ENCODE measurements at places on chromosomes 7 and 10.
A peak's percentile ranks its signal among the peaks of the same experiment; 100 is the strongest.

DNA sequence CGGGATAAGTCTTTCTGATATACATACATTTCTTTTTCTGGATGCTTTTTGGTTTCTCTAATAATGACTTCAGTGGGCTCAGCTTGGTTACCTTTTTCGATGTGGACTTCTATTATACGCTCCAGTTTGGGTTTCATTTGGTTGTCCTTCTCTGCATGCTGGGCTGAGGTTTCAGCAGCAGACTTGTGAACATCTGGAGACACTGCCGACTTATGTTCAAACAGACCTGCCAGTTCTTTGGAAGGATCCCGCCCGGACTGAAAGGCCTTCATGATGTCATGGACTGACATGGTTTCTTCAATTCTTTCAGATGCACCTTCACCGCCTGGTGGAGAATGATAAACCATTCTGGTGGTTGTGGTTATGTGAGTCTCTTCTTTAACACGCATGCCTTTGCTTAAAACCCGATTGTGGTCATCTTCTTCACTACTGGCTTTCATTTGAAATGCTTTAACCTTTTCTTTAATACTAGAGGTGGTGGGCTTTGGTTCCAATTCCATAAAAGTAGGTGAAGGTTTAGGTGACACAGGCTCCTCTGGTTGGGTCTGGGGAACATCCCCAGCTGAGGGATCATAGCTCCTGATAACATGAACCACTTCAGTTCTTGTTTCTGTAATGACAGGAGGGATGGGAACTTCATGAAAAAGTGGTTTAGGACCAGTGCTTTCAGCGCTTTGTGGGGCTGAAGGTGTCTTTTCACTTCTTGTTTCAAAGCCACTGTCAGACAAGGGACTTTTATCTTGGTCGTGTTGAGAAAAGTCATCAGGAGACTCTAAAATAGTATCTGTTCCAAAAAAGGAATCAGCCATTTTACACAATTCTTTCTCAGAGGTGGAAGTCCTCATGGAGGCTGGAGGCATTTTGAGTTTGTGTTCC lies 167.7 kb upstream of the CCDC6 start:
- DNase-seq, result no peak

- DNase-seq, result no peak
Observed at GRCh38 chr7:151062399-151063211, 3.2 kb downstream of the SLC4A2 start.

GRCh38 chr7:155850766-155851678 lies 38.8 kb upstream of the SHH start:
- DNase-seq, result no peak

GRCh38 chr10:70223728-70224127 lies 9.5 kb downstream of the PPA1 start:
- no peak for DNase-seq

- DNase-seq, result no peak
Observed at GRCh38 chr7:155305231-155305904, 7.7 kb downstream of the INSIG1 start.

DNA sequence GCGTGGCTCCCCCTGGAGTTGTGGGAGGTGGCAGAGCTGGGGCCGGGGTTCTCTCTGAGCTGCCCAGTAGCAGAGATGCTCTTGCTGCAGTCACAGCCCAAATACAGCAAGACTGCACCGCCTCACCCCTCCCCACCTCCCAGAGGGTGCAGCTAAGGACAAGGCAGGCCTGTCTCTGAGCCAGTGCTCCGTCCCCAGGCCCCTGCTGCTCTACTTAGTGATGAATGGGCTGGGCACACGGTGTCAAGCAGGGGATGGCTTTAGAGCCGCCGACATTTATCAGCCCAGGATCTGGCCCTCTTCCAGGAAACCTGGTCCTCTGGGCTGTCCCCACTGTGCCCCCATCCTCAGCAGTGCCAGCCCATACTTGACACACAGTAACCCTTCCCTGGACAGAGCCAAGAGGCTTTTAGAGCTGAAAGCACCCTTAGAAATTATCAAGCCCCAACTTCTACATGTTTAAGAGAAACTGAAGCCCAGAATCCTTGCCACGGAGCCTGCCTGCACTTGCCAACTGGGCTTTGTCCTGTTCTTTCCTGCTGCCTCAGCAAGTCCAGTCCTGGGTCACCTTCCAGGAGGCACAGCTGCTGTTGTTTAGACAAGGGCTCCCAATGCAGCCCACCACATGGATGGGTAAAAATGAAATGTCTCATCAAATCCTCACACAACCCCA lies 137.1 kb upstream of the UNC5B start:
- DNase-seq, result peak; percentile 34

DNA sequence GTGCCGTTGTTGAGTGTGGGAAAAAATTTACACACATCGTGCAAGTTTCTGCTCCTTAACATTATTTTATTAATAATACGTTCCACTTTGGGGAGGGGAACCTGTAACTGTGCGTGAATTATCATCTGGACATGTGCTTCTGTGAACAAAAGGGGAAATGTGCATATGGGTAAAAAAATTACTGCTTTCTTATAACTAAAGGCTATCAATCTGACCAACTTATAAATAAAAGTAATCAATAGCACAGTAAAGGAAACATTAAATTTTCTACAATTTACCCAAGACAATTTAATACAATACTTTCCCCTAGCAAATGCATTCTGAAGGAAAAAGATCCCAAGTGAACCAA lies 4.5 kb downstream of the TWIST1 start:
- DNase-seq, result no peak

DNA sequence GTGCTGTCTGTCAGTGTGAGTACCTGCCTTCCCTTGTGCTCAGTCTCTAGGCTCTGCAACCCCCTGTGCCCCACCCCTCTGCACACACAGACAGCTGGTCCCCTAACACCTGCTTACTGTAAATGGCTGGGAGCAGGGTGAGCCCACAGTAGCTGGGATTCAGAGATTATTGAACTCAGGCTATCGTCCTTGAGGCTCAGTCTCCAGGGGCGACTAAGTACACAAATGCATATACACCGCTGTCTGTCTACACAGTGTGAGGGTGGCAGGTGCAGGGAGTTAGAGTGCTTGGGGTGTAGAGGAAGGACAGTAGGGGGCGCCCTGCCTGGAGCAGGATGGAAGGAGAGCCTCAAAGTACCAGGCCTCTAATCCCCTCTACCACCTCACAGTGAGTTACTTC lies 12.9 kb downstream of the UPP1 start:
- no peak for DNase-seq

DNA sequence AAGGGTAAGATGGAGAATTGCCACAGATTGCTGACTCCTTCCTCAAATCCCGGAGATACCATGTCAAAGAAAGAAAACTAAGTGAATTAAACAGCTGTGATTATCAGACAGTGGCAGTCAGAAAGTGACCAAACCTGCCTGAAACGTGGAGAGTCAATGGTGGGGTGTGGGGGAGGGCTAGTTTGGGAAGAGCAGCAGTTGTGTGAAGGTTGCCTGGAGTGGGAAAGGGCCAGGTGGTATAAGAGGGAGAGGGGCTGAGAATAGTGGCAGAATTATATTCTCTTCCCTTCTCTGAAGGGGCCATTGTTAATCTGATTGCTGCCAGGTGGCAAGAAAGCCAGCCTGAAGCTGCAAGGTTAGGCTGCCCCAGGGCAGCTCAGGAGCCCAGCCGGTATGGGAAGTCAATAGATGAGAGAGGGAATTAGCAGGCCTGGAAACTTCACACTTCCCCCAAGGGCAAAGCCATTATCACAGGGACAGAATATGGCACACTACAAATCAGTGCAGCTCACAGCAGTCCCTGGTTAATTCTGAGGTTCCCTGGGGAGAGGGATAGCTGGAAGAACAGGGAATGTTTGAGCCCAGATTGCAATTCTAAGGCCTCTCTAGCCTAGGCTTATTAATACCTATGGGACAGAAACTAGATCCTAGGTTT lies 83.9 kb upstream of the ITGB1 start:
- no peak for DNase-seq

DNA sequence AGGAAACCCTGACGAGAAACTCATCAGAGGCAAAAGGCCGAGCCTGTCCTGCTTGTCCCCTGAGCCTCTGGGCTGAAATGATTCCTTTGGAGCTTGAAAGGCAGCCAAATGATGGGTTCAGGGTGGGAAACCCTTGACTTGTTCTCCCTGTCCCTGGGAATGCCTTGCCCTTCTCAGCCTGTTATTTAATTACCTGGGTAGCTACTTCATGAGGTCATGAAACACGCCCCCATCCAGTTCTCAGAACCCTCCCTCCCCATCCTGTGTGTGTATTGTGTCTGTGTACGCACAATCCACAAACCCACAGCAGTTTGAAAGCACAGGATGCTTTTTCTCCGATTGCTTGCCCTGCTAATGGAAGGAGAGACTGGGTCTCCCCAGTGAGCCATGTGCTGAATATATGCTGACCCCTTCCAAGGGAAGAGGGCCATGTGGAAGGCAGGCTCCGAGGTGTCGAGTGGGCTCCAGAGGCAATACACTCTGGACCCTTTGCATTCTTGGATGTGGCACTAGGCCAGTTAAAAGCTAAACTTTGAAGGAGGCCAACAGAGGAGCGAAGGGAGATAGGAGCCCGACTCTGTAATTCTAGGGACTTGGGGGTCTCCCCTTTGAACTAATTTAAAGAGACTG lies 10.6 kb downstream of the DUSP5 start:
- DNase-seq, result no peak

GRCh38 chr10:49081547-49082275 lies 33.6 kb downstream of the VSTM4 start:
- peak; percentile 50 for DNase-seq

DNA sequence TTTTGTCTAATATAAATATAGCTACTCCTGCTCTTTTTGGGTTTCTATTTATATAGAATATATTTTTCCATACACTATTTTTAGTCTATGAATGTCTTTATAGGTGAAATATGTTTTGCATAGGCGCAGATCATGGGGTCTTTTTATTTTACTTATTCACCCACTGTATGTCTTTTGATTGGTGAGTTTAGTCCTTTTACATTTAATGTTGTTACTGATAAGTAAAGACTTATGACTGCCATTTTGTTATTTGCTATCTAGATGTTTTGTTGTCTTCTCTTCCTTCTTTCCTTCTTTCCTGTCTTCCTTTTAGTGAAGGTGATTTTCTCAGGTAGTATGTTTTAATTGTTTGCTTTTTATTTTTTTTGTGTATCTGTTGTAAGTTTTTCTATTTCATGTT lies 276.8 kb upstream of the CNTNAP2 start:
- DNase-seq, result no peak

GRCh38 chr10:103442031-103442461 lies 10.1 kb downstream of the CALHM2 start:
- no peak for DNase-seq

- DNase-seq, result no peak
Observed at GRCh38 chr7:47756636-47757035, 174.7 kb upstream of the TNS3 start.

All from right lung (tissue), 10 donors.